ENCODE measurements at places on chromosomes 16 and 17.

GRCh38 chr17:55962951-55963401 lies 190.3 kb upstream of the ANKFN1 start:
- DNase-seq, result no peak

- no peak for DNase-seq
Measured at GRCh38 chr17:34156401-34156740, 98.7 kb upstream of the CCL2 start.

DNA sequence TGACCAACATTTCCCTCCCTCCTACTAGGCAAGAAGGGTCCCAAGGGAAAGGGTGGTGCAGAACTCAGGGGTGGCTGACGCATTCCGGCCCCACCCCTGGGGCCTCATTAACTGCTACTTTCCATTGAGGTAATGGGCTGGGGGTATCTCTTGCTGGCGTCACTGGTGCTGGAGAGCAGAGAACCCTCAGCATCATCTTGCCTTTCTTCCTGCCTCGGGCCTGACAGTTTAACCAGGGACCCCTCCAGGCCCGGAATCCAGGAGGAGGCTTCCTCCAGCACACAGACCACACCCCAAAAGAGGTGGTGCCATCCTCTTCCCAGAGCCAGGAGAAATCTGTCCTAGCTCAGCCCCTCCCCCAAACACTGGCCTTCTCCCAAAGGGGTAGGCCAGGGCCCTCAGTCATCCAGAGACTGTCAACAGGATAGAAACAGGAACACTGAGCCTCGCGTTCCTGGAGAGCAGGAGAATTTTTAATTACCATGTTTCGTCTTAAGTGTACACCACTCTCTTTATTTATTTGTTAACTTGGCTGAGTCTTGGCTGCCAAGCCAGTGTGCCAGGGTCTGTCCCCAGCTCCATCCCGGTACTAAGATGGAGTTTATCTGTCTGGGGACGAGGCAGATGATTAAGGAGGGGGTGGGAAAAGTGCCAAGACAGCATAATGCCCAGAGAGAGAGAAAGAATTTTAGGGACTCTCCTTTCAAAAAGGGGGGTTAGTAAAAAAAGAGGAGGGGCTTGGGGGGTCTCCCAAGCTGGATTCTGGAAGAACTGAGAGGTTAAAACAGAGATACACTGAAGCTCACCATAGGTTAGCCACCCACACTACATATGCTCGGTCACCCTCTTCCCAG lies 5.1 kb downstream of the ETV4 start:
- DNase-seq, result no peak

DNA sequence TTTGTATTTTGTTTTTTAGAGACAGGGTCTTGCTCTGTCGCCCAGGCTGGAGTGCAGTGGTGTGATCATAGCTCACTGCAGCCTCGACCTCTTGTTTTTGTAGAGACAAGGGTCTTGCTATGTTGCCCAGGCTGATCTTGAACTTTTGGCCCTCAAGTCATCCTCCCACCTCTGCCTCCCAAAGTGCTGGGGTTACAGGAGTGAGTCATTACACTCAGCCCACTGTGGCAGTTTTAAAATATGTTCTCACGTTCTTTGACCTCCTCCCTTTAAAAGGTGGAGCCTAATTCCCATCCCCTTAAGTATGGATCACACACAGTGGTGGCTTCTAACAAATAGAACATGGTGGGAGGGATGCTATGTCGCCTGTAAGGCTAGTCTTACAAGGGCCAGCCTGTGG lies 67.7 kb downstream of the ZDHHC7 start:
- no peak for DNase-seq

- no peak for DNase-seq
Measured at GRCh38 chr16:5509794-5510193, 412.2 kb upstream of the EEF2KMT start.

All from stimulated activated CD4-positive, alpha-beta T cell treated with anti-CD3 and anti-CD28 coated beads, Interleukin-12 subunit alpha, Interleukin-12 subunit beta, amount 100 ng/mL, for 24 hours (primary cell).